ENCODE measurements at places on chromosomes 6 and 20.

GRCh38 chr6:140586426-140587061 is 1212.1 kb upstream of the CITED2 start:
- no peak for DNase-seq

DNA sequence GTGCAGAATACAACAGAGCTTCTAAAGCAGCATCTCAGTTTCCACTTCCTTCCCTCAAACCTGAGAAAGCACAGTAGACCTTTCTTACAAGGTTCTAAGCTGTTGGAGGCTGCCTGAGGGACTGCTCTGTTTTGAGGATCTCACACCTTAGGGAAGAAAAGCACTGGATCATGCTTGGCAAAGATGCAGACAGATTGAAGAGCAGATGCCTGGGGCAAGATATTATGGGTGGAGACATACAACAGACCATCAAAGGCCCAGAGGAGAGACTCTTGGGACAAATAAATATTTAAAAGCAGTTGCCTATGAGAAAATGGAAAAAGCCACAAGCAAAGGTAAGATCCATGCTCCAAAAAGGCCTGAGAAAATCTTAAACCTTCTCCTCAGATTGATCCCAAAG is 6.2 kb downstream of the ZNF337 start:
- DNase-seq, result no peak

GRCh38 chr20:58639182-58640146 is 11.6 kb upstream of the STX16 start:
- no peak for DNase-seq

DNA sequence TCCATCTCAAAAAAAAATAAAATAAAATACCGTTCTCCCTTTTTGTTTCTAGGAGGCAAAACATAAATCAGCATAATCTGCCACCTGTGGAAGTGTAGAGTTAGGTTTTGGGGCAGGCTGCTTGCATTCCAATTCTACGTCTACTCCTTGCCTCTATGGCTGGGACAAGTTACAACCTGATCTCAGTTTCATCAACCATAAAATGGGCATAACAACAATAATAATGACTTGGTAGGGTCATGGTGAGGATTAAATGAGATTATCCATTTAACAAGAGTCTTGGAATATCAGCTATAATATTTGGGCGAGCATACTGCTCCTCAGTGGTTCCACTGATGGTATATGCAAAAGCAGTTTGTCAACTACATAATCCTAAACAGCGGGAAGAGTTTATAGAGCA is 3.7 kb upstream of the RAE1 start:
- DNase-seq, result no peak

DNA sequence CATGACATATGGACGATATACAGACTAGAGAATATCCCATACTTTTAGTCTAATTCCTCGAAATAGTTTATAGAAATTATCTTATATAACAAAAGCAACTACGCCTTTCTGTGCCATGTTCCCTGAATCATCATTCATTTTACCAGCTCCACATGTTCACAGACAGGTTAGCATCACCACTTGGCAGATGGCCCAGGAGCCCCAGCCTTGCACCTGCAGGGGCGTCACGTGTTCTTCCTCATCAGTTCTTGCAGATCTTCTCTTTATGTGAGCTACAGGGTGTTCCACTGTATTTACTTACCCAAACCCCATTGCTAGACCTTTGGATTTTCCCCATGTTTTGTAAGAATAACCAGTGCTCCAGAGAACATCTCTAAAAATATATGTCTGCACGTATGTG is 12.6 kb upstream of the BNIP5 start:
- DNase-seq, result peak; percentile 65

GRCh38 chr6:67535946-67536345 is 1099.1 kb upstream of the ADGRB3 start:
- DNase-seq, result no peak

DNA sequence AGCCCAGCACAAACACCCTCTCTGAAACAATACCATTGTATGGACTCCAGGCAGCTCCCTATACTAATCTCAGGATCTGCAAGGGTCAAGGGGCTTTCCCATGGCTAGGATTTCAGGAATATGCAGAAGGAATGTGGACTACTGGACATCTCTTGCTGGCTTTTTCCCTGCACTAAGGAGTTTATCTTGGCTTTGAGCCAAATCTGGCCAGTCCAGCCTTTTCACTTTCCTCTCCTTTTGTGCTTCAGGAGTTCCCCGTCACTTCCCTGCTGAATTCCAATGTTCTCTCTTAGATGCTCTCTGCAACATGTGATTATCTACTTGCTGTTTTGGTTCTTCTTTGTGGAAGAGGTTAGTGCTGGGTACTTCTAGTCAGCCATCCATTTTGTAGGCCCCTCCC is 568.2 kb downstream of the HDGFL1 start:
- no peak for DNase-seq
